ENCODE measurements at places on chromosomes 1 and 21.

GRCh38 chr1:235865565-235866204 lies 1.0 kb downstream of the LYST start:
- no peak for DNase-seq
- H3K4me1 ChIP-seq: peaks cover 53% of the 10 kb centered on the region
- peak overlapping the region; percentile 76 for H3K4me3 ChIP-seq
- H3K27ac ChIP-seq: peak overlapping the region; percentile 89
- peaks cover 3% of the 10 kb centered on the region for H3K36me3 ChIP-seq
- H3K27me3 ChIP-seq: no peaks in the 10 kb centered on the region

- no peaks in the 10 kb centered on the region for H3K36me3 ChIP-seq
- no peak for DNase-seq
- H3K27ac ChIP-seq: no peak overlapping the region
- no peaks in the 10 kb centered on the region for H3K27me3 ChIP-seq
- no peak overlapping the region for H3K4me3 ChIP-seq
- H3K4me1 ChIP-seq: no peaks in the 10 kb centered on the region
Measured at GRCh38 chr1:181592255-181592859, 109.0 kb downstream of the CACNA1E start.

GRCh38 chr21:28268685-28269084 lies 724.0 kb downstream of the LTN1 start:
- DNase-seq: no peak
- no peak overlapping the region for H3K4me3 ChIP-seq
- H3K36me3 ChIP-seq: no peaks in the 10 kb centered on the region
- H3K27me3 ChIP-seq: no peaks in the 10 kb centered on the region
- no peak overlapping the region for H3K27ac ChIP-seq

- H3K36me3 ChIP-seq: peaks cover 13% of the 10 kb centered on the region
- no peak for DNase-seq
- H3K27me3 ChIP-seq: no peaks in the 10 kb centered on the region
- no peak overlapping the region for H3K4me3 ChIP-seq
Measured at GRCh38 chr1:75745276-75745675, 20.8 kb downstream of the ACADM start.

GRCh38 chr1:204286831-204287421 lies 72.8 kb downstream of the PLEKHA6 start:
- peaks cover 5% of the 10 kb centered on the region for H3K4me1 ChIP-seq
- H3K27ac ChIP-seq: no peak overlapping the region
- no peak overlapping the region for H3K4me3 ChIP-seq
- no peaks in the 10 kb centered on the region for H3K36me3 ChIP-seq
